Activated naive CD8-positive, alpha-beta T cell treated with anti-CD3 and anti-CD28 coated beads for 36 hours (primary cell): ENCODE measurements at places on chromosomes 6 and 20.

GRCh38 chr6:25446830-25447569 is 167.8 kb downstream of the CARMIL1 start:
- no peak for DNase-seq

DNA sequence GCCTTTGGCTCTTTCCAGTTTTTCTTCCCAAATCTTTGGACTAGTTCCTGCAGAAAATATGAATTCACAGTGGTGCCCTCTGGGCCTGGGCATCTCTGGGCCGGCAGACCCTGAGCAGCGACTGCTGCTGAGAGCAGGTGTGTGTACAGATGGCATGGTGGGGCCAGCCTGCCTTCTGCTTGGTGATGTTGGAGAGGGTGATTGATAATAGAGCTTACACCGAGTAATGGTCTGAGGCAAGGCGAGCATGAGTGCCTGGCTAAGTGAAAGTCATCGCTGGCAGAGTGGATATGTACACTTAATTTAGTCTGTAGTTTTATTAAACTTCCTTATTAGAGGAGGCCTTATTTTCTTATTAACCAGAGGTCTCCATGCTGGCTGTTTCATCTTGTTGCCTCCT is 156.9 kb downstream of the CDKAL1 start:
- no peak for DNase-seq

GRCh38 chr6:19795211-19795610 is 42.0 kb upstream of the ID4 start:
- DNase-seq, result no peak

GRCh38 chr20:272718-273117 is 15.2 kb downstream of the DEFB132 start:
- DNase-seq, result no peak

DNA sequence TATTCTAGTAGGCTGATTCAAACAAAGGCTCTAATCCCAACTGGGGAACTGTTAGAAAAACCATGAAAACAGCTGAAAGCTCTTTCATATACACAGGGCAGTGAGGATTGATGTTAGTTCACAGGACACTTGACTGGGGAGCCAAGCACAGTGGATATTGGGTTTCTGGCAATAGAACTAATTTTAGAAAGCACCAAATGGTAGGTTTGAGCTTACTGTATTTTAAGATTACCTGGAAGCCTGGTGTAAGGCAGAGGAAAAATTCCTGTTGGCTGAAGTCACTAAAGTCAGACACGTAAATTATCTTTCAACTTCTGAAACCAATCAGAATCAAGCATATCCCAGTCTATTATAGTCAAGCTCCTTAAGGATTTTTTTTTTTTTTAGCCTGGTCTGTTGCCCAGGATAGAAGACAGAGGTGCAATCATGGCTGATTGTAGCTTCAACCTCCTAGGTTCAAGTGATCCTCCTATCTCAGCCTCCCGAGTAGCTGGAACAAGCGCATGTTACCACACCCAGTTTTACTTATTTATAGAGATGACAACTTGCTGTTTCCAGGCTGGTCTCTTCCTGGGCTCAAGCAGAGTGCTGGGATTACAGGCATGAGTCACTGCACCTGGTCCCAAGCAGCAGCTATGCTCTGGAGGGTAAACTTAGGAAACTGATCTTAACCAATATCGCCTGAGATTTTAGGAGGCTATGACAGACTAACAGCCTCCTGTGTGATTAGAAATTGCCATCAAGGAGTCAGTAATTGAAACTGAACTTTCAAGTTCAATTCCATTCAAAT is 32.5 kb upstream of the SYNCRIP start:
- DNase-seq, result no peak

DNA sequence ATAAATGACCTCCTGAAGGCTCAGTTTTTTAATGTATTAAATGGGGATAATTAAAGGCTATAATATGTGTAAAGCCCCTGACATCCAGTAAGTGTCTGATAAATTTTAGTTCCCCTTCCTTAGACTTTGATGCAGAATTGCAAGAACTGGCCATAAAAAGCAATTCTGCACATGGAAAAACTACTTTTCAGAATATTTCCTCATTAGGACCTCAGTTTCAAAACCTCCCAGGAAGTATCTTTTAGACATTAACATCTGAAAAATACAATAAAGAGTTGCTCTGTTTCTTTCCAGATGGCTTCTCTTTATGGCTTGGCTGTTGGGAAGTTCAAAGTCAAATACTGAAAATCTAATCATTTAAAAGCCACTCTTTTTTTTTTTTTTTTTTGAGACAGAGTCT is 106.3 kb upstream of the ZNF217 start:
- DNase-seq, result no peak
